ENCODE measurements at places on chromosomes 6 and 20. TPM values are rescaled to one million over a fixed set of nuclear protein-coding genes. Genes with fewer than 3 reads are reported as not detected.

- DNase-seq: no peak
Observed at GRCh38 chr20:9220874-9221547, 152.1 kb downstream of the PLCB4 start.

DNA sequence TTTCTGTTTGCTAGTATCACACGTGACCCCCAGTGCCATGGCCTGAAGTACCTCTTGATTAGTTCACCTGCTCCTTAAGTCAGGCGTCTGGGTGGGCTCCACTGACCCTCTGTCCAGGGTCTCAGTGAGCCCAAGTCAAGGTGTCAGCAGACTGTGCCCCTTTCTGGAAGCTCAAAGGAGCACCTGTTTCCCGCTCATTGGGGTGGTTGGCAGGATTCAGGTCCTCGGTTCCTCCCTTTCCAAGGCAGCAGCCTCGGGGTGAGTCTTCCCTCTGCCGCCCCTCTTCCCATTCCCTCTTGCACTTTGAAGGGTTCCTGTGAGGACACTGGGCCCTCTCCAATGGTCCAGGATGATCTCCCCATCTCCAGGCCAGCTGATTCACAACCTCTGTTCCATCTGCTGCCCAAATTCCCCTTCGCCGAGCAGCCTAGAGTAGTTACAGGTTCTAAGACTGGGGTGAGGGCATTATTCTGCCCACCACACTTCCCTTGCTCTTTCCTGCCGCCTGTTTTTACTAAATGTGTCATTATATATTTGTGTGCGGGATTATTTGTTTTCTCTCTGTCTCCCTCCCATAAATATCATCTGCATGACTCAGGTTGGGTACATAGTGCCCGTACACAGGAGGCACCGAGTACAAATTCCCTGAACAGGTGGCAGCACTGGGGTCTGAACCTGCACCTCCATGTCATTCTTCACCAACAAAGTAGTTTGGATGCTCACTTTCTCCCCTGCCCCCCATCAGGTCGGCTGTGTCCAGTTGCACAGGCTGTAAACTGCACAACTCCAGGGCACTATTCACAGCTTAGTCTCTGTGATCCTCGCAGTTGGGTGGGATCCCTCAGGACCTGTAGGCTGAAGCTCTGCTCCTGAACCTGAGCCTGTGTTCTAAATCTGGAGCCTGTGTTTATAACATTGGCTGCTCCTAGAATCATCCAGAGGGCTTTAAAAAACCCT is 58.5 kb downstream of the RBM38 start:
- no peak for DNase-seq

DNA sequence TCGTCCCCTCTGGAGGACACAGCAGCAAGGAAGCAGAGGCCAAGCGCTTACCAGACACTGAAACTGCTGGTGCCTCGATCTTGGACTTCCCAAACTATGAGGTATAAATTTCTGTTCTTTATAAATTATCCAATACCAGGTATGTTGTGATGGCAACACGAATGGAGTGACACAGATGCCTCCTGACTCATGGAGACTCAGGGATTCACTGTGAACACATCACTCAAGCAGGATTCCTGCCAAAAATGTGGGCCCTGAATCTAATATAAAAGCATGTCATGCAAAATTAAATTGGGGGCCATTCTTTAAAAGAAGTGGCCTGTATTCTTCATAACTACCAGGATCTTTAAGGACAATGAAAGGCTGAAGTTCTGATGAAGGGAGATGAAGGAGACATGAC is 52.5 kb upstream of the SLC22A23 start:
- DNase-seq: no peak

GRCh38 chr6:24949020-24949569 is 13.3 kb upstream of the RIPOR2 start:
- no peak for DNase-seq

FAXC gene
- not detected for total RNA-seq
